ENCODE measurements at places on chromosomes 2 and 18. TPM values are rescaled to one million over a fixed set of nuclear protein-coding genes. Genes with fewer than 3 reads are reported as not detected.

BOLL gene
- not detected for polyA plus RNA-seq

TCF23 gene
- polyA plus RNA-seq, result not detected

TTC39C gene
- 8.0 TPM for polyA plus RNA-seq

ARHGAP25 gene
- polyA plus RNA-seq, result 0.29 TPM

TLX2 gene
- polyA plus RNA-seq, result not detected

ALPG gene
- polyA plus RNA-seq, result not detected

THSD7B gene
- polyA plus RNA-seq, result not detected

GAREM2 gene
- 1.8 TPM for polyA plus RNA-seq

D2HGDH gene
- polyA plus RNA-seq, result 23.0 TPM

DCAF17 gene
- polyA plus RNA-seq, result 6.7 TPM

PRKAG3 gene
- polyA plus RNA-seq, result not detected

ERFE gene
- 3.8 TPM for polyA plus RNA-seq

GAREM1 gene
- 1.4 TPM for polyA plus RNA-seq

RAMP1 gene
- 100.0 TPM for polyA plus RNA-seq

TRIM43 gene
- polyA plus RNA-seq, result not detected

ARHGAP15 gene
- polyA plus RNA-seq, result not detected

APCDD1 gene
- polyA plus RNA-seq, result 2.2 TPM

DSC3 gene
- polyA plus RNA-seq, result 0.01 TPM

NOSTRIN gene
- polyA plus RNA-seq, result 0.15 TPM

TUBA3E gene
- not detected for polyA plus RNA-seq

ERMN gene
- not detected for polyA plus RNA-seq

NPPC gene
- polyA plus RNA-seq, result 0.55 TPM

RNU2-63P gene
- polyA plus RNA-seq, result not detected

MC5R gene
- not detected for polyA plus RNA-seq

PROM2 gene
- 0.65 TPM for polyA plus RNA-seq

HTR2B gene
- polyA plus RNA-seq, result 0.23 TPM

CD226 gene
- polyA plus RNA-seq, result 0.07 TPM

UNC80 gene
- not detected for polyA plus RNA-seq

FEZ2 gene
- 32.4 TPM for polyA plus RNA-seq

GALR1 gene
- not detected for polyA plus RNA-seq

SLC16A14 gene
- polyA plus RNA-seq, result 0.49 TPM

TDRD15 gene
- not detected for polyA plus RNA-seq

PELI1 gene
- 2.3 TPM for polyA plus RNA-seq

KCNJ3 gene
- not detected for polyA plus RNA-seq

CAPN13 gene
- not detected for polyA plus RNA-seq

LNPK gene
- polyA plus RNA-seq, result 18.7 TPM

DLX1 gene
- 2.2 TPM for polyA plus RNA-seq

DSC2 gene
- polyA plus RNA-seq, result not detected

MPP4 gene
- 8.5 TPM for polyA plus RNA-seq

CFAP65 gene
- polyA plus RNA-seq, result not detected

DSEL gene
- 16.8 TPM for polyA plus RNA-seq

All from IMR-90 (cell line).